ENCODE measurements at places on chromosomes 4 and X.

- no peak for DNase-seq
Measured at GRCh38 chr4:164892018-164892417, 15.0 kb downstream of the APELA start.

DNA sequence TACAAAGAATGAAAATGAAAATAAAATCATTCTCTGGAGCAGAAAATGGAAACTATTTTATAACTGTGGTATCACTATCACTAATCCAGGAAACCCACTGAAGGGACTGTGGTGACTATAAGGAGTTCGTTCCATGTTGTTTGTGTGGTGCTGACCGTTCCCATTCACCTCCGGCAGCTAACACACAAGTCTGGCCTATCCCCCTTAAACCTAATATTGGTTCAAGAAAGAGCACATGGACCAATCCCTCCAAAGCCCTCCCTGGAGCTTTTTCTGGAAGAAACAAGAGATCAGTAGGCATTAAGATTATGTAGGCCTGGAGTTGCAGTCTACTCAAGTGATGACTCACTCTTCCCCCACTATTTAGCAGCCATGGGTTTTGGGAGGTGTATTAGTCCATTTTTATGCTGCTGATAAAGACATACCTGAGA, 25.9 kb upstream of the FAM241A start:
- DNase-seq: no peak

GRCh38 chrX:19602866-19603622, 87.7 kb upstream of the MAP3K15 start:
- DNase-seq: peak; percentile 57

DNA sequence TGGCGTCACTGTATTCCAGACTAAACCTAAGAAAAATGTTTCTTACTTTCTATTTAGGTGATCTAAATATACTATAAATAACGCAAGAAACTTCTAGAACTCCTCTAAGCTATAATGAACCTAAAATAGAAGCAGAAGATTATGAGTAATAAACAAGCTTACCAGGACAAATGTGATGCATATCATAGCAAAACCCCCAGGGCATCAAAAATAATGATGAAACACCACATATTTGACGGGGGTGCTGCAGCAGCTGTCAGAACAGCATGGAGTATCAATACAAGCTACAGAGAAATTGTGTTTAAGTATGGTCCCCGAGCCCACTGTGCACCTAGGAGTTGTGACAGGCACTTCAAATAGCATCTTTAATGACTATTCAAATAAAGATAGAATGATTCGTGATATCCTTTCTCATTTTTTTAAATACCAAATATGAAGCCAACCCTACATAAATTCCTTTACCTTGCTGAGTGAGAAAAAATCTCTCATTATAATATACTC, 337.3 kb downstream of the CENPC start:
- DNase-seq: no peak

DNA sequence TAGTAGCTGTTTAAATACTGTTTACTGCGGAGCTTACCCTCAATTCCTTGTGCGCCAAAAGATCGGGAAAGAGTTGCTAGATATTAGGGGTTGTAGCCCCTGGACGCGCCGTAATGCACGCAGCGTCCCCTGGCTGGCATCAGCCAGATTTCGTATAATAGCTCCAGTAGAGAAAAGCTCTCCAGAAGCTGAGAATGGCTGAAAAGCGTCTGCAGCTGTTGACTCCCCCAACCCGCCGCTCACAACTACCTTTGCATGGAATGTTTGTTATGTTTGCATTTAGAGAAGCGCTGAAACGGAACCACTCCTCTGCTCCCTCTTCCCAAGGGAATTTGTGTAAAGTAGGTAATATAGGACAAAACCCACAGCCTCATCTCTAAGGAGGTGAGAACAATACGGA, 3.7 kb downstream of the DOCK11 start:
- no peak for DNase-seq

All from adrenal gland (tissue), 19 donors.